Stimulated activated CD8-positive, alpha-beta memory T cell treated with anti-CD3 and anti-CD28 coated beads, Interleukin-7, amount 100 ng/mL, for 1 hour (primary cell): ENCODE measurements at places on chromosomes 1 and 21.

GRCh38 chr21:41483415-41483814 is 24.5 kb downstream of the TMPRSS2 start:
- DNase-seq = no peak

DNA sequence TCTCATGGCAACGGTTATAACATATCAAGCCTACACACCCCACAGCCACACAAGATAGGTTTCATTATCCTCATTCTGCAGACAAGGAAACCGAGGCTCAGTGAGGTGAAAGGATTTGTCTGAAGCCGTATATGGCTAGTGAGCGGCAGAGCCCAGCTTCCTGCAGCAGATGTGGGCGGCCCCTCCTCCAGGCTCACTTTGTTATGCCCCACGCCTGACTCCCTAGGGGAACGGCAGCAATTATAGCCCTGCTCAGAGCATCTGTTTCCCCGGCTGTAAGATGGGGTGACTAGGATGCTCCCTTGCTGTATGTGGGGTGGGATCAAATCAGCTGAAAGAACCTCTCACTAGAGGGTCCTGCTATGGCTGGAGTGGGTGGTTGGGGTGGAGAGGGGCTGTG is 22.1 kb downstream of the GRHL3 start:
- no peak for DNase-seq

- DNase-seq = no peak
Measured at GRCh38 chr1:246302711-246303317, 204.3 kb downstream of the SMYD3 start.

- DNase-seq = no peak
Measured at GRCh38 chr1:112515311-112516009, 6.7 kb downstream of the WNT2B start.

DNA sequence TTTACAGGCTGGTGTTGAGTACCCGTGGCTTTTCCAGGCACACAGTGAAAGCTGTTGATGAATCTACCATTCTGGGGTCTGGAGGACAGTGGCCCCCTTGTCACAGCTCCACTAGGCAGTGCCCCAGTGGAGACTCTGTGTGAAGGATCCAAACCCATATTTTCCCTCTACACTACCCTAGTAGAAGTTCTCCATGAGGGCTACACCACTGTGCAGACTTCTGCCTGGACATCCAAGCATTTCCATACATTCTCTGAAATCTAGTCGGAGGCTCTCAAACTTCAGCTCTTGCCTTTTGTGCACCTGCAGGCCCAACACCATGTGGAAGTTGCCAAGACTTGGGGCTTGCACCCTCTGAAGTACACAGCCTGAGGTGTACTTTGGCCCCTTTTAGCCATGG is 227.8 kb downstream of the BACH1 start:
- DNase-seq = no peak

DNA sequence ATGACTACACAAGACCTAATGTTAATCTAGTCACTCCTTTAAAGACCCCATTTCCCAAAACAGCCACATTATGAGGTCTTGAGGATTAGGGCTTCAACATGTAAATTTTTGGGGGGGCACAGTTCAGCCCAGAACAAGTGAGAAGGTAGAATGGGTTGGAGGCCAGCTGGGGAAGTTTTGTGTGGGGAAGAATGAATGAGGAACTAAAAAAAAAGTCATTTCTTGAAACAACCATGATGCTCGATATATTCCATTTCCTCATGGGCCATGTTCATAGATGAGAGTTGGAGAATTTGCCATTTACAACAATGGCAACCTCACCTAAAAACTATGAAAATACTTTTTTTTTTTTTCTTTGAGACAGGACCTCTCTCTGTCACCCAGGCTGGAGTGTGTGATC is 14.5 kb downstream of the NLRP3 start:
- no peak for DNase-seq

DNA sequence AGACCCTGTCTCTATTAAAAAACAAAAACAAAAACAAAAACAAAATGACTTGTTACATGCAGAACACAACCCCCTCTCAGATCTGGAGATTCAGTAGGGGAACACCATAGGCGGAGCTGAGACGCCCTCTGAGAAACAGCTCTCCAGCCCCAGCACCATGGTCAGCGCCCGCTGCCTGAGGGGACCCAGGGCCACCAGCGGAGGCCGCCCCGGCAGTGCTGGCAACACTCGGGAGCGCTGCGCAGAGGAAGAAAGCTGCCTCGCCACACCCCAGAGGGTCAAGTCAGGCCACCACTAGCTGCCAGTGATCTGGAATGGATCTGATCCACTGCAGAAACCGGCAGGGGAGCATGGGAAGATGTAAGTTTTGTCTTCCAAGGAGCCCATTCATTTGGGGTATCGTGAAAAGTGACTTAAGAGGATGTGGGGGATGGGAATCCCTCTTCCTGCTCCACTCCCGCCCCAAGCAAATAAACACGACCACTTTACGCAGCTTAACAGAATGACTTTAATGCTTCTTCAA is 3.1 kb downstream of the ACTA1 start:
- no peak for DNase-seq

DNA sequence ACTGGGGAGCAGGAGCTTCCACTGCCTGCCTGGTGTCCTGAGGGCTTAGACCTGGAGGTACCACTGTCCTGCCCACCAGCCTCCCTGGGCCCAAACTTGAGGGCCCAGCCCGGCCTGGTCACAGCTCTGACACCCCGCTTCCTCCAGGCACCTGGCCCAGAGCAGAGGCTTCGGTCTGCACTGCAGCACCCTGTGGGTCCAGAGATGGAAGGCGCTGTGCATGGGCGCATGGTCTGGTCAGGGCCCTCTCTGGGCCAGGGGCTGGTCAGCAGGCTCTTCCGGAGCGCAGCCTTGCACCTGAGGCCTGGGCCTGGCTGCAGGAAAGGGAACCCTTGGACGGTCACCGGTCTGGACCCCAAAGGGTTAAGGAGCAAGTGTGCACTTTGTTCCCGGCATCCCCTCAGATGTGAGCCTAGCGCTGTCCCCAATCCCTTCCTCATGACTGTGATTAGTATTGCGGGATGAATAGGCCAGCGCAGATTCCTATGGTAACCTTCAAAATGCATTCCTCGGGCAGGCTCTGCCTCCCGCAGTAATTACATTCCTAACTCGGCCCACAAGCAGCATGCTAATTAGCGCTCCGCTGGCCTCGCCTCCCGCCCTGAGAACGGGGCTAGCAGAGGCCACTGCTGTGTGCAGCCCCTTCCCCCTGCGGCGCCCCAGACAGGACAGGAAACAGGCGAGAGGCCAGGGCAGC is 36.3 kb downstream of the PRDM16 start:
- no peak for DNase-seq

DNA sequence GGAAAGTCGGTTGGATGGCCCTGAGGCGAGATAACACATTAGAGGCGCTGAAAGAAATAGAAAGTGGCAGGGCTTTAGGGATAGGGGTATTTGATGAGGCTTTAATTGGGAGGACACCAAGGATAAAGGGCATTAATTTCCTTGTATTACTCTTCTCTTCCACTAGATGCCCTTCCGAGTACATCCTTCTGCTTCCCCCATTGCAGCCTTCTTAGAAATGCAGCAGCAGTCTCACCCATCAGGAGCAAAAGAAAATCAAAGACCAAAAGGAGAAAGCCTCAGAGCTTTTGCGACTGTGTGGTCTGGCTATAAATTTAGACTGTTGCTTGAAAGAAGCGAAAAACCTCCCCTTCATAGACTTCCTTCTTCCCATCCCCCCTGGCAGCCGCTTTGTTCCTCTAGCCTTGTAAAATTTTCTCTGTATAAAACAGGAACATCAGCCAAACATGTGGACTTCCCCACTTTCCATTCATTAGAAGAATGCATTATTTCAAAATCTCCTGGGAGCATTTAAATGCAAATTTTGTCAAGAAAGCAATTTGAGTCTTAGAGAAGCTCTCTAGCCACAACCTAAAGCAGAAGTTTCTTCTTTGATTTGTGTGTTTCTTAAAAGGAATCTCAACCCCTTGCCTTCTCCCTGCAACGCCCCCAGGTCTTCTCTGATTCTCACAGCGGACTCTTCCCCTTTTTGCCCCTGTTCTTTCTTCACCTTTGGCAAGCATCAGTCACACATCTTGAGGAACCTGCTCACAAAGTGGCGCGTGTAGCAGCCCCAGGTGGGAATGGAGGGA is 76.6 kb downstream of the NDUFS5 start:
- no peak for DNase-seq

- no peak for DNase-seq
Measured at GRCh38 chr1:1832820-1833219, 54.5 kb upstream of the NADK start.
